ENCODE measurements at places on chromosomes 5 and 9. TPM values are rescaled to one million over a fixed set of nuclear protein-coding genes. Genes with fewer than 3 reads are reported as not detected.

- H3K4me1 ChIP-seq = no peaks in the 10 kb centered on the region
- DNase-seq = no peak
- H3K36me3 ChIP-seq = no peaks in the 10 kb centered on the region
- H3K4me3 ChIP-seq = no peak overlapping the region
- peaks cover 3% of the 10 kb centered on the region for H3K27me3 ChIP-seq
Measured at GRCh38 chr5:133461796-133462516, 150.4 kb downstream of the FSTL4 start.

DNA sequence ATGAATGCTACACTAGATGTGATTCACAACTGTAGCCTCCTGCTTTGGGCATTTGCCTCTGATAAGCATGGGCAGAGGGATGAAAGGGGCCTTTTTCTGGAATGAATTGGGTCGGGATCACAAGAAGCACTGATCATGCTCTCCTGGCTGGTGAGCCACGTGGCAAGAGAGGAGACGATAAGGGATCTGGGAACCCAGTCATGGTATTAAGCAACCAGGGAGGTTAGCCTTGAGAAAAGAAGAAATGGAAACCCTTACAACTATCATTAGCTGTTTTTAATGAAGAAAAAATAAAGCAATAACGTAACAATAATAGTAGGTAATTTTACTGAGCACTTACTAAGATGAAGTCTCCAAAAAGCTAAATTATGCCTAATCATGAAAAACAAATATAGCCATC is 50.0 kb upstream of the RAI14 start:
- DNase-seq = no peak
- H3K4me1 ChIP-seq = no peaks in the 10 kb centered on the region
- H3K27ac ChIP-seq = no peak overlapping the region
- H3K36me3 ChIP-seq = no peaks in the 10 kb centered on the region

The ARL14EPL gene
- not detected for polyA plus RNA-seq

GRCh38 chr5:73201547-73202513 is 28.8 kb downstream of the TMEM174 start:
- H3K4me3 ChIP-seq = peak overlapping the region; percentile 77
- no peak overlapping the region for H3K27ac ChIP-seq
- no peaks in the 10 kb centered on the region for H3K36me3 ChIP-seq
- H3K27me3 ChIP-seq = peaks cover 4% of the 10 kb centered on the region
- peaks cover 8% of the 10 kb centered on the region for H3K4me1 ChIP-seq

- no peaks in the 10 kb centered on the region for H3K4me1 ChIP-seq
- no peak overlapping the region for H3K4me3 ChIP-seq
- H3K27ac ChIP-seq = no peak overlapping the region
- no peaks in the 10 kb centered on the region for H3K36me3 ChIP-seq
- peaks cover 6% of the 10 kb centered on the region for H3K27me3 ChIP-seq
Measured at GRCh38 chr5:158212237-158212636, 353.3 kb upstream of the CLINT1 start.

GRCh38 chr5:135705941-135706466 is 127.2 kb upstream of the CXCL14 start:
- H3K4me3 ChIP-seq = no peak overlapping the region
- no peak overlapping the region for H3K27ac ChIP-seq
- H3K4me1 ChIP-seq = no peaks in the 10 kb centered on the region
- H3K27me3 ChIP-seq = peaks cover 4% of the 10 kb centered on the region
- H3K36me3 ChIP-seq = no peaks in the 10 kb centered on the region

DNA sequence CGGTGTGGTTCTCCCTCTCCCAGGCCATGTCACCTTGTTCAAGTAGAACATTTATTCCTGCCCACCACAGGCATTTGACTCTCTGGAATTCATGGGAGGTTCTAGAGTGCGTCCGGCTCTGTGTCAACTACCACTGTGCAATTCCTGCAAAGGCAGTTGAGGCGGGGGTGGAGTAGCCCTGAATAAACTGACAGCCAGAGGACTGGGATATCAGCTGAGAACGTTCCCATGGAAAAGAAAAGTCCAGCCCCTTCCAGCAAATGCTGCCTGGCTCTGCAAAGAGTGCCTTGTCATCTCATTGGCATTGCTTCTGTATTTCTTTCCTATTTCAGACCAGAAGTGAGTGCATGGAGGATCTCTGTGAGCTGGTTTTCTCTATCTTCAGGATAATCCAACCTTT is 18.9 kb upstream of the MEGF9 start:
- no peak for DNase-seq
- H3K4me1 ChIP-seq = no peaks in the 10 kb centered on the region
- no peak overlapping the region for H3K4me3 ChIP-seq
- no peaks in the 10 kb centered on the region for H3K36me3 ChIP-seq

DNA sequence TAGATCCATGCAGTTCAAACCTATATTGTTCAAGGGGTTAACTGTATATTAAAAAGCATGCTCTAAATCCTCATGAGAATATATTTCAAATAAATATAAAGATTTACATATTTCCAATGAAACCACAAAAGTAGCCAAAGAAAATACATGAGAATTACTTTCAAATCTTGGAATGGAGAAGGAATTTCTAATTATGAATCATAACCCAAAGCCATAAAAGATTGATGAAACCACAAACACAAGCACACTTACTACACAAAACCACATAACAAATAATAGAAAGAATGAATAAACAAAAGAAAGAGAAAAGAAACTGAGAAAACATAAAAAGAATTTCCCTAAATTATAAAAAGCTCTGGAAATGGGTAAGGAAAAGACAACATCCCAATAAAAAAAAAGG is 16.0 kb downstream of the ERP44 start:
- peak overlapping the region; percentile 80 for H3K27ac ChIP-seq
- peaks cover 88% of the 10 kb centered on the region for H3K4me1 ChIP-seq
- no peak overlapping the region for H3K4me3 ChIP-seq
- no peaks in the 10 kb centered on the region for H3K27me3 ChIP-seq

All from immature natural killer cell (primary cell).